Ureter (tissue), 1 donor: ENCODE measurements at places on chromosomes 7 and 10. TPM values are rescaled to one million over a fixed set of nuclear protein-coding genes. Genes with fewer than 3 reads are reported as not detected.

Gene FIS1
- 159 TPM for total RNA-seq

Gene PRSS1
- not detected for total RNA-seq

Gene PLA2G12B
- total RNA-seq: not detected

Gene AGR2
- total RNA-seq: 216 TPM

Gene RAPGEF5
- total RNA-seq: 56.9 TPM

Gene UFSP1
- 4.6 TPM for total RNA-seq
